Fibroblast of skin of abdomen (primary cell): ENCODE measurements at places on chromosomes 3 and 15.

- DNase-seq = no peak
Observed at GRCh38 chr3:129462361-129462968, 22.4 kb downstream of the IFT122 start.

DNA sequence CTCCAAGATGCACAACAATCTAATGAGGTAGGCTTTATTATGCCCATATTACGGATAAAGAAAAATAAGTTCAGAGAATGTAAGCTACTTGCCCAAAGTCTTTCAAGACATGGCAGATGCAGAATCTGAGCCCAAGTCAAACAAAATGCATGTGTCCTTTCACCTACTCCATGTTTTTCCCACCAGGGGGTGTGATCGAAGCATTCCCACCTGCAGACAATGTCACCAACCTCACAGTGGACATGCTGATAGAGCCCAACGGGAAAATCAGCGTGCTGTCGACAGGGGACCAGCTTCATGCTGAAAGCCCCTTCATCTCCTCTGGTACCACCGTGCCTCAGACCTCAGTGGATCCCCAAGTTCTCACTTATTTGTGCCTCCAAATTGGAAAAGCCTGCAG lies 99.8 kb upstream of the C15orf61 start:
- no peak for DNase-seq

- peak; percentile 7 for DNase-seq
Observed at GRCh38 chr15:48119277-48119676, 1.5 kb upstream of the SLC24A5 start.

DNA sequence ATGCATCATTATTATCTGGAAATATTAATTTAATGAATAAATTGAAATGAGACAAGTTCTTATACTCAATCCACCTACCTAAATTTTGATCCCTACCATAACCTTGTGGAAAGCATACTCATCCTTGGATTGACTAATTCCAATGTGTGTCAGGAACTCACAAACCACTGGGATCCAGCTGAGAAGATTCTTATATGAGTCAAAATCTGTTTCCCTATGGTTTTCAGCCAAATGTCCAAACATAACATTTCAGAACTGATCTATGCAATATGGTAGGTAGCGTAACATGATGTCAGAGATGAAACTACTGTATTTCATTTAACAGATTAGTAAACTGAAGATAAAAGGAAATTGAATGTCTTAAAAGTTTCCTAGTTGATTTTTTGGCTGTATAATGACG lies 250.0 kb downstream of the PLOD2 start:
- peak; percentile 19 for DNase-seq

GRCh38 chr15:63187589-63188226 lies 1.7 kb upstream of the RAB8B start:
- DNase-seq = no peak

DNA sequence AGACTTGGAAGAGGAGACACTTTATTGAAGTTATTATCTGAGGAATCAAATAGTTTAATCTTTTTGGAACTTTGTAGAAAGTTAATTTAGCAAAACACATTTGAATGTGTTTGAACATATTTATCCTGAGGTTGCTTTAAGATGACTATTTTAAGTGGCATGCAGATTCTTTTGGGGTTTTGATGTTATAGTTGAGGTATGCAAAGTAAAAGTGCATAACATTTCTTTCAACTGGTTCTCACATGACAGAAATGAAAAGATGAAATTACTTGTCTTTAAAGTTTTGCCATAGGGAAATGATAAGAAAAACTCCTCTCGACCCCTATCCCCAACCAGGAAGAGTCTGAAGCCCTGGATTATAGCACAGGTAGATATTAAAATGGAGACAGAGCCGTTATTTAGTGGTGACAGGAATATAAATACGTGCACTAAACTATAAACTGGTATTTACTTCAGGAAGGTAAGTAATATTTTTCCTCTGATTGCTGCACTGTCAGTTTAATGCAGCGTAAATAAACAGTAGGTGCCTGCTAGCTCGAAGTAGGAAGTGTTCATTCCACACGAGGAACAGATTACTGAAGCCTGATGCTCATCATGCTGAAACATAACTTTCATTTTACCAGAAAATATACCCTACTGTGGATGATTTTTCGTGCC lies 15.1 kb upstream of the SATB1 start:
- DNase-seq = peak; percentile 52

GRCh38 chr3:197125636-197126035 lies 96.0 kb upstream of the MELTF start:
- peak; percentile 48 for DNase-seq

GRCh38 chr3:45676325-45677032 lies 12.7 kb upstream of the SACM1L start:
- DNase-seq = no peak

DNA sequence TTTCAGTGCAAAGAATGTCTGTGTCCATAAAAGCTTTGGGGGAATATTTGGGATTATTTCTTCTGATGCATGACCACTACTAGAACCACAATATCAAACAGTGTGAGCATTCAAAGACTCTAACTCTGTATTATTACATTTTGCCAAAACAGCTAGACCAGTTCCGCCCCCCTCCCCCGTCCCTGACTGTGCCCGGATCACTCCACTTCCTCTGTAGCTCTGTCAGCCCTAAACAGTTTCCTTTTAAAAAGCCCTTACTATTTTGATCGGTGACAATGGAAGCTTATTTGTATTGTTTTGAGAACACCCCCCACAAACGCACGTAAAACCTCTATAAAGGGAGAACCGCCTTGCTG lies 36.6 kb upstream of the EPHB3 start:
- DNase-seq = no peak

GRCh38 chr3:22959593-22959992 lies 243.5 kb upstream of the UBE2E2 start:
- DNase-seq = no peak

DNA sequence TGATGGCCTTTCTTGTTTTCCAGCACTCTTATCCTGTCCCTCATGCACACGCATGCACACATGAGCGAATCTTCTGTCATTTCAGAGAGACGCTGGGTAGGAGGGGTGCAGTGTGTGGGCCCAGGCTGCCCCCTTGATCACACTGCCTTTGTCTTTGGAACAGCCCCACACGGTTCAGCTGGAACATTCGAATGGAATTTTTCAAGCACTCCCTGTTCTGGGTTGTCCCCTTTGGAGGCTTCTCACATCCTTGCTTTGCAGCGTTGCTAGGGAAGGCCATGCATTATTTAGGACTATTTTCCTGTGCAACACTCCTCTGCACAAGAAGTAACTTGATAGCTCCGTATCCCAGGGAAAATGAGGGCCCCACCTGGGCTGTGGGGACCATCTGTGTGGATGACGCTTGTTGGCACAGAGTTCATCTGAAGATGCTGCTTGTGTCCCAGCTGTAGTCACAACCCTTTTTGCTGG lies 78.4 kb downstream of the SPSB4 start:
- DNase-seq = no peak
